GM12891 (cell line): ENCODE measurements at places on chromosomes 2 and 18.

DNA sequence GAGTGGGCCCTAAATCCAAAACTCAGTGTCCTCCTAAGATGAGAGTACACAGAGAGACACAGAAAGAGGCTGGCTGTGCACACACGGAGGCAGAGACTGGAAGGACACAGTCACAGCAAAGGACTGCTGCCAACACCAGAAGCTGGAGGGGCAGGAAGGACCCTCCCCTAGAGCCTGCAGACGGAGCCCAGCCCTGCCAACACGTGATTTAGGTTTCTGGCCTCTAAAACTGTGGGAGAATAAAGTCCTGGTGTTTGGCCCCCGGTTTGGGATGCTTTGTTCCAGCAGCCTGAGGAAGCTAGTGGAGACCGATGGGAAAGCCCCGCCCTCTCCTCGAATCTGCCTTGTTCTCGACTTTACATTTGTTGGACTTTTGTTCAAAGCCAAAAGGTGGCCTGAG lies 10.6 kb downstream of the CNDP1 start:
- DNase-seq = no peak

DNA sequence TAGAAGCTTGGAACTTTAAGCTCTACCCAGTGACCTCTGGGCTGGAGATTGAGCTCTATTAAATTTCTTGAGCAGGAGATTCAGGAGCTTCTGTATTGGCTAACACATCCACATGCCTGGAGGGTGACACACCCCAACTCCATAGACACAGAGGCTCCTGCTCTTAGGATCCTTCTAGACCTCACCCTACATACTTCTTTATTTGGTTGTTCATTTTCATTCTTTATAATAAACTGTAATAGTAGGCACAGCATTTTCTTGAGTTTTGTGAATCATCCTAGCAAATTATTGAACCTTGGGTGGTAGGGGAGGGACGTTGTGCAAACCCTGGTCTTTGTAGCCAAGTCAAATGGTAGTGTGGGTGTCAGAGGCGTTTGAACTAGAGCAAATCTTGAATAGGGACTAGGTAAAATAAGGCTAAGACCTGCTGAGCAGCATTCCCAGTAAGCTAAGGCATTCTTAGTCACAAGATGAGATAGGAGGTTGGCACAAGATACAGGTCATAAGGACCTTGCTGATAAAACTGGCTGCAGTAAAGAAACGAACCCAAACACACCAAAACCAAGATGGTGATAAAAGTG lies 323.8 kb upstream of the GALNT5 start:
- DNase-seq = no peak

DNA sequence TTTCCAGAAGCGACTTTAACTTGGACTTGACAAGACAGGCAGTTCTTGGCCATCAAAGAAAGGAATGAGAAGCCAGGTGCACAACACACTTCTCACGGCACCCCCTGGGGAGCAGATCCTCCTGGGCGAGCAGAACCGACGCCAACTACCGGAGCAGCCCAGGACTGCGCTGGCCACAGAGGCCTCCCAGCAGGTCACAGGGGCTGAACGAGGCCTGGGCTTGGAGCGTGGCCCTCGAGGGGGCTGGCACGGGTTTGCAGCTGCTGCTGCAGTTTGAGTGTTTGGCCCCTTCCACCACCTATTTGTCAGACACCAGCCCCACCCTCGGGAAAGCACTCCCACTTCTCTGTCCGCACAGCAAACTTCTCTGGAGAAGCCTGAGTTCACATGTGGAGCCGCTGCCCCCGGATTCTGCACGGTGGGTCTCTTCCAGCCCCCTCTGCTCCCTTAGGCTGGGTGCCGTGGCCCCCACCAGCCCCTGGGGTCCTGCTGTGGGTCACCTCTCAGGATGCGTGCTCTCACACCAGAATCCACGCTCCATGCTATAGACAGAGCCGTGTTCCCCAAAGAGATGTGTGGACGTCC lies 306.7 kb upstream of the SALL3 start:
- no peak for DNase-seq

DNA sequence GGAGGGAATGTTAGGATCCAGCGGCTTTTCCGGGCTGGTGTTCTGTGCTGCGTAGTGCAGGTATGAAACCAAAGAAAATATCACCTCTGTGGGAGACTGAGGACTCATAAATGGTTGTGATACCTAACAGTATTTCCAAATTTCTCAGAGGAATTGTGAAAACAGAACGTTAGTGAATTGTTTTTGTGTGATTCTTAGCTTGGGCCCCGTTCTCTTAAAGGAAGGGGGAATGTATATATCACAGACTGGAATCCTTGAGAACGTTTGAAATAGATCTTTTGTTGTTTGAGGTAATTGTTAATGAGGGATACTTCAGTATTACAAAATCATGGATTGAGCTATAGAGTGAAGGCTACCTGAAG lies 834 bp downstream of the ZNF638 start:
- DNase-seq = no peak

- DNase-seq = no peak
Observed at GRCh38 chr2:181585732-181586131, 71.2 kb downstream of the CERKL start.

- DNase-seq = no peak
Observed at GRCh38 chr2:133956434-133956935, 297.4 kb upstream of the MGAT5 start.

DNA sequence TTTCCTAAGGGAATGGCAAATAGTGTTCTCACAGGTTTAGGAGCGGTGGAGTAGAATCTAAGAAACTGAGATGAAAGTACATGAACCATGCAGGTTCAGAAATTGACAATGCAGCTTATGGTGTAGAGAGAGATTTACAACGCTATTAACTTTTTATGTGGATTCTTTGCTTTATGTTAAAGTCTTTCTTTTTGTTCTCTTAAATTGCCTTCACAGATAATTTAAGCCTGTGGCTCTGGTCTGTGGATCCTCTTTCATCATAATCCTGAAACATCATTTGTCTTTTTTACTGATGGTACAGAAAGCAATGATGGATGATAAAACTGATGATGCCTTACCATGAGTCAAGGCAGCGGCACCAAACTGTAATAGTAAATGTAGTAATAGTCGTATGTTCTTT lies 30.3 kb downstream of the SOCS6 start:
- DNase-seq = no peak

- no peak for DNase-seq
Observed at GRCh38 chr18:11857177-11857887, 6.1 kb downstream of the CHMP1B start.

DNA sequence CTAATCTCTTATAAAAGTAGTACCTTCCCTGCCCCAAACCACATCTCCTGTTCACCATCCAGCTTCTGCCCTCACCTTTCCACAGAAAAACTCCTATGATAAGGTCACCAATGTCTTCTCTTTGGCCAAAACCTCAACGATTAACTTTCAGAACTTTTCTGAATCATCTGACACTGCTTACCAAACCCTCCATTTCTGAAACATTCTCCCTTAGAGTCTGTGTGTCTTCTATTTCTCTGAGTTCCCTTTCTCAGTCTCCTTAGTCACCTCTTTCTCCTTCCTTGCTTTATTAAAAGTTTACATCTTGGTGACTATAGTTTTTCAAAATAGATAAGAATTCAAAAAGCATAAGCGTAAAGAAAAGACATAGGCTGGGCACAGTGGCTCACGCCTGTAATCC lies 51.3 kb upstream of the SP3 start:
- DNase-seq = no peak

GRCh38 chr2:226431288-226431948 lies 368.2 kb downstream of the IRS1 start:
- DNase-seq = no peak

GRCh38 chr2:127897531-127898211 lies 11.9 kb upstream of the AMMECR1L start:
- DNase-seq = no peak

DNA sequence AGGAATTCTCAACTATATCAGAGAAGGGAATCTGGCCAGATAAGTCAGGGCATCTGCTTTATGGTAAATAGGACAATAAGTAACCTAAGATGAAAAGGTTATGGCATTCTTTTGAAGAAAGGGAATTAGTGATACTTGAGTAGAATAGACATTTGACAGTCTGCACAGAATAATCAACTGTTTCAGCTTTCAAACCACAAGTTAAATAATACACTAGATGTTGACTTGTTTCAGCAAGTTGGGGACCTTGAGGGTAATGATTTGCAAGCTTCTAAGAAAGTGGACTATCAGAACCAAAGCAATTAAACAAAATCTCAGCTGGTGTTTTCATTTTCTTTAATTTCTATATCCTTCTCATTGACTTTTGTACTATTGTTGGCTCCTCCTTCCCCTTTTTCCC lies 54.5 kb downstream of the SLC39A10 start:
- no peak for DNase-seq

DNA sequence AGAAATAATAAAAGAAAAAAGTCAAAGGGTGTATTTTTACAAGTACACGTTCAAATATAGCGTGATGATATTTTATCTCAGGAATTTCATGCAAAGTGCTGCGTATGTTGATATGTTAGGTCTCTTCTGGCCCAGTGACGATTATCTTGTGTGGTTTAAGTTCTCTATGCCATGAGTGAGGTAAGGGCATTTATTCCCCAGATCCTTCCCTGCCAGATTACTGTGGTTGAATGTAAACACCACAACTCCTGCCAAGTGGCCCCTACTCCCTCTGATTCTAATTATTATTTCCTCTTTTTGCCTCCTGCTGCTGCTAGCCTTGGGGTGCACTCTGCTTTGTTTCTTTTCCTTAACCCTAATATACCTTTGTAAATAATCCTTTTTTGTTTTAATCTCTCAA lies 12.2 kb downstream of the SCN2A start:
- DNase-seq = no peak

DNA sequence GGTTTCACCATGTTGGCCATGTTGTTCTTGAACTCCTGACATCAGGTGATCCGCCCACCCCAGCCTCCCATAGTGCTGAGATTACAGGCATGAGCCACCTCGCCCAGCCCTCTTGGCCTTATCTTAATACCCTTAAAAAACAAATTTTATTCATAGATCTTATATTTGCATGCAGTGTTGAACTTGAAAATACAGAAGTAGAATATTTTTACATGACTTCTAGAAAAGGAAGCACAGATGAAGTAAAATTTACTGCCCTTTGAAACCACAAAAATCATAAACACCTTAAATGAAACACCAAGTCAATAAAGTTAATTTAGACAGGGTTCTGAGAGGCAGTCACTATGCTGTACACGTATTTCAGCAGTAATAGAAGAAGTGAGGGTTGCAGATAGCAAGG lies 145.7 kb downstream of the CERS6 start:
- DNase-seq = no peak

DNA sequence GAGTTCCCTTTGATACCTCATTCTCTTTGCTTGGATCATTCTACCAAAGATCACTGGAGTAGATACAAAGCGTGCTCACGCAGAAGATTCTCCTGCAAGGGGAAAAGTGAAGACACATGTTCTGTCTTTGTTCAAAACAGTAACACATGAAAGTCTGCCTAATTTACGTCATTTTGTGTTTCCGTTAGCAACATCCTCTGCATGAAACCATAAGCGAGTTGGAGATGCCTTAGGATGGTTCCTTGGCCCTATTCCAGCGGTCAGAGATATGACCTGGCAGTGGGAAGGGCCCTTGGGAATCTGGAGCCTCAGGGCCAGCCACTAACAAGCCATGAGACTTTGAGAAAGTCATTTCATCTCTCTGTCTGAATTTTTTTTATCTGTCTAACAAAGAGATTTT lies 180.9 kb upstream of the TWIST2 start:
- DNase-seq = no peak

GRCh38 chr2:3885629-3886628 lies 182.6 kb downstream of the DCDC2C start:
- DNase-seq = no peak

DNA sequence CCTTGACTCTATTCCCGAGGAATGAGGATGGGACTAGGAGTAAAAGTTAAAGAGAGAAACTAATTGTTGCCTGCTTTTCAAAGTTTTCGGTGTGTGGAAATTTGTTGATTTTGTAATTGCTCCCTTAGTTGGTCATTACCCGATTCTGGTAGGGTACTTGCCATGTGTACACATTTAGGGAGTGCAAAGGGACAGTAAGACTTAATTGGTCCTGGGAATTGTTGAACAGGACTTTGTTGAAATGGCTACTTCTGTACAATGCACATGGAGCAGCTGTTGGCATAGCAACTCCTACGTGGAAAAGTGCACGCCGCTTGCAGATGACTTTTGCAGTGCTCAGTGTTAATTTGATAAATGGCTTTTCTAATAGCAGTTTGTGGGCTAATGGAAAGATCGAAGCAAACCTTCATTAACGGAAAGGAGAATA lies 22.9 kb downstream of the EPAS1 start:
- DNase-seq = no peak

GRCh38 chr2:198387677-198388076 lies 583.3 kb downstream of the PLCL1 start:
- DNase-seq = no peak

DNA sequence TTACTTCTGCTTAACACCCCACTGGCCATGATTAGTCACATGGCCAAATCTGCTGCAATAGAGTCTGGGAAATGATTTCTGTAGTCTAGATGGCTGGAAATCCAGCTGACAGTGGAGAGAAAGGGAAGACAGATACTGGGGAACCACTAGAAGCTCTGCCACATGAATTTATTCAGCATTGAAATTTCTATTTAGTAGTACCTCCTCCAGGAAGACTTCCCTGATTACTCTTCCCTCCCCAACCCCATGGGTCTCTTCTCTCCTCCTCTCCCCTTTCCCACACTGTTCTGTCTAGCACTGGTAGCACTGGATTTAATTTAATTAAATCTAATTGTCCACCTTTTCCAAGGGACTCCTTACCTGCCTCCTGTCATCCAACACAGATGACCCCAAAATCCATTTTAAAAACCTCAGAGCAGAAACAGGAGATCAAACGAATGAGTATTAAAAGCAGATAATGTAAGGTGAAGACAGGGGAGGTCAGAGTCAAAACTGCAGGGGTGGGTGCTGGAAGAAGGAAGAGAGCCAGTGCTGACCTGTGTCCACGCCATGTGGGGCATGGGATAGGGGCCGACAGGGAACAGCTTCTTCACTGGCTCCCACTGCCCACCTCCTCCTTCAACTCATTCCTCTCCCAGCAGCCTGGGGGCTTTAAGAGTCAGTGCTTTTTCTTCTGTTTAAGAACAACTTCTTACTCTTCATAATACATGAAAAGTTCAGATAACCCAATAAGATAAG lies 169.2 kb upstream of the HS6ST1 start:
- no peak for DNase-seq

DNA sequence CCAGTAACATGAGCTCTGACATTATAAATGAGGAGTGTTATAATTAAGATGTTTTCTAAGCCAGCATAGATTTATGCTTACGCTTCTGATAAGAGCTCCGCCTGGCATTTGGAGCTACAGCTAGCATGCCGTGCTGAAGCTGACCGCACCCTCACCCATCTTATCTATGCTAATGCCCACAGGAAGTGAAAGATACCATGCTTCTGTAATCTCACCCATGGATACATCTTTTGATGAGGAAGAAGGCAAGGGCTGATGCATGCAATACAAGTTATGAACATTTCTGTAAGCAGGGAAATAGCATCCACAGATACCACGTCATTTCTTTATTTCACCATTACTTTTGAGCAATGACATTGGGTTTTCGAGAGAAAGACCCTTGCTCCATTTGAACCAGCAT lies 82.3 kb downstream of the ARL4C start:
- DNase-seq = no peak

DNA sequence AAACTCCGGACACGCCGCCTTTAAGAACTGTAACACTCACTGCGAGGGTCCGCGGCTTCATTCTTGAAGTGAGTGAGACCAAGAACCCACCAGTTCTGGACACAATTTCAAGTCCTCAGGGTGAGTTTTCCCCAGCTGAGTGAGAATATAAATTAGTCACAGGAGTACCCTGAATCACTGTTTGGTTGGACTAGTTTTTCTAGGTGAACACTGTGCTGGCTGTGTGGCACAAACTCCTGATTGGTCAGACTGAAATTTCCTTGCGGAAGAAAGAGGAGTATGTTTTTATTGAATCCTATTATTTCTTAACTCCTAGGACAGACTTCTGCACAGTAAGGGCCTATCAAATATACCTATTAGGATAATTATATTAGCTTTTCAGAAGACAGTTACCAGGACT lies 288.1 kb upstream of the UBE2E3 start:
- DNase-seq = no peak
